Stimulated activated CD8-positive, alpha-beta memory T cell treated with anti-CD3 and anti-CD28 coated beads, Interleukin-4, amount 100 ng/mL, for 1 hour (primary cell): ENCODE measurements at places on chromosomes 1 and 21.

DNA sequence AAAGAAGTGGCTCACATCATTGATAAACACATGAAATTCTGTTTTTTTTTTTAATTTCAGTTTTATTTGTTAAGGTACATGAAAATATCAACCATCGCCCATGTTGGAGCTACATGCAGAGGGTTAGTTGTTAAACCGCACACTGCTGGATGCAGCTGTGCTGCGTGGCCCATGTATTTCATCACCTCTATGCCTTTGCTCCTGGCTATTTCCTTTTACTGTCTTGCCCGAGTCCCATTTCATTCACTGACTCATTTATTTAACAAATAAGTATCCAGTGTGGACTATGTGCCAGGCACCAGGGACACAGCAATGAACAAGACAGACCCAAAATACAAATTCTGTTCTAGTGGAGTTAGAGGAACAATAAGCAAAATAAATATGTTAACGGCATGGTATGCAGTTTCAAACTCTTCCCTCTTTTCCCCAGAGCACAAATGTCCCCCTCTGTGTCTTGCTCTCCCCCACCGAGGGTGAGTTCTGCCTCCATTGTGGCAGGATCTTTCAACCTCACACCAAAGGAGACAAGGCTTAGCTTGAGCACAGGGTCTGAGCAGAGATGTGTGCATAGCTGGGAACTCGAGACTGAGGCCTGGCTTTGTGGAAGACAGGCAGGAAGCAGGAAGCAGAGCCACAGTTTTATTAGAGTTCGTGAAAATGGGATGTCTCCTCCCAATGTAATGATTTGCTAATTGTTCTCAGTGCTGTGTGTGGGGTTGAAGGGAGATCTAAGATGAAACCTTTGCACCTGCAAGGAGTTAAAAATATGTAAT, 44.6 kb downstream of the MAN1C1 start:
- no peak for DNase-seq

- no peak for DNase-seq
These were observed 34.3 kb upstream of the PPP1R15B start for GRCh38 chr1:204445860-204446412.

DNA sequence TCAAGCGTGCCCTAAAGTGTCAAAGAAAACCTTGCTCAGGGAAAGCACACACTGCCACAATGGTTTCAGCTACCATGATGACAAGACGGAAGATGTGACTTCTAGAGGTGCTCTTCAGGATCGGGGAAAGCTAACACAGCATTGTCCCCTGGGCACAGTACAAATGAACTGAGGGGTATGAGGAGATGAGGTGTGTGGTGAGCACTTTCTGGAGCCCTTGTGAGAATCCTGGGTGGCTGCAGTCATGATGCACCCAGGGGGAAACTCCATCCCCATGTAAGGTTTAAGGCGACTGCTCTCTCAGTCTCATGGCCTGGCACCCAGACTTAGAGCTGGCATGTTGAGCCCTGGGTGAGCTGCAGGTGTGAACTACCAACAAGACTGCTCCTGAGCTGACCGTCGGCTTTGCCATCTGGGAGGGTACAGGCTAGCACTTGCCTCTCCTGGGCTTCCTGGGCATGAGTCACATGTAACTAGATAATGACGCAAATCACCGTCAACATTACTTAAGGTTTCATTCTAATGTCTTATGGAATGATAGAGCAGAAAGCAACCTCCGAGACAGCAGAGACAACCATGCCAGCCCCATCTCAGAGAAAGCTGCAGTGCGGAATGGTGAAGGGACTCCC, 144.6 kb downstream of the CLIC6 start:
- no peak for DNase-seq

- no peak for DNase-seq
These were observed 58.1 kb downstream of the SYDE2 start for GRCh38 chr1:85142753-85143152.

DNA sequence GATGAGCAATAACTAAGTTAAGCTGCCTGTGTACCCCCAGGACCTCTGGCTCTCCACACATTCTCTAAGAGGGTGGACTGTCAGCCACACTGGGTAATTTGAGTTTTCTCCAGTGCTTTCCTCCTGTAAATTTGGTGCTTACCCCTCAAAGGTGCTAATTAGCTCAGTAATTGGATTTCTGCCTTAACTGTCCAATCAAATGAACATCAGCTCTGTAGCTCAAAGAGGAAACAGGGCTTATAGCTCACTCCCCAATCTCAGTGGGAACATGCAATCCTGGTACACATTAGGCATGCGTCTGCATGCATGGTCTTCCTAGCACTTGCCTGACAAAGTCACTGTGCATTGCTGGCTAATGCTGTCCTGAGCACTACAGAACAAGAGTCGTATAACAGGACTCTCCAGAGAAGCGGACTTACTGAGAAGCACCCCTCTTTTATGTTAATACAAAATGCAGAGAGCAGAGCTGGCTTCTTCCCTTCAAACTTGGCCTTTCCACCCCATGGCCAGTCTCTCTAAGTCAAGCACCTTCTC, 110.1 kb downstream of the NTPCR start:
- no peak for DNase-seq

GRCh38 chr1:66679140-66679539, 73.1 kb upstream of the DYNLT5 start:
- DNase-seq: no peak

GRCh38 chr1:221761354-221762002, 19.6 kb upstream of the DUSP10 start:
- no peak for DNase-seq

GRCh38 chr1:181222972-181223505, 134.5 kb downstream of the IER5 start:
- DNase-seq: no peak

DNA sequence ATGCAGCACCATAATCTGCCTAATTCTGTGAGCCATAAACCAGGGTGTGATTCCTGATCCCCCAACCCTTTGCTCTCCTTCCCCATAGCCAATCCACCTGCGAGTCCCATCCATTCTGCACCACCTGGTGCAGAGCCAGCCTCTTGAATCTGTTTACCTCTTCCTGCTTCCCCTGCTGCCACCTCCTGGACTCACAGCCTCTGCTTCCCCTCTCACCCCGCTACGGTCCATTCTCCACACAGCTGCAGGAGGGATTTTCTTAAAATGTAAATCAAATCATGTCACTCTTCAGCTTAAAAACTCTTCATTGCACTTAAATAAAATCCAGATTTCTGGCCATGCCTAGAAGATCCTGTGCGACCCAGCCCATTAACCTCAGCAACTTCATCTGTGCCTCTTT, 186.7 kb downstream of the FOXD2 start:
- no peak for DNase-seq

DNA sequence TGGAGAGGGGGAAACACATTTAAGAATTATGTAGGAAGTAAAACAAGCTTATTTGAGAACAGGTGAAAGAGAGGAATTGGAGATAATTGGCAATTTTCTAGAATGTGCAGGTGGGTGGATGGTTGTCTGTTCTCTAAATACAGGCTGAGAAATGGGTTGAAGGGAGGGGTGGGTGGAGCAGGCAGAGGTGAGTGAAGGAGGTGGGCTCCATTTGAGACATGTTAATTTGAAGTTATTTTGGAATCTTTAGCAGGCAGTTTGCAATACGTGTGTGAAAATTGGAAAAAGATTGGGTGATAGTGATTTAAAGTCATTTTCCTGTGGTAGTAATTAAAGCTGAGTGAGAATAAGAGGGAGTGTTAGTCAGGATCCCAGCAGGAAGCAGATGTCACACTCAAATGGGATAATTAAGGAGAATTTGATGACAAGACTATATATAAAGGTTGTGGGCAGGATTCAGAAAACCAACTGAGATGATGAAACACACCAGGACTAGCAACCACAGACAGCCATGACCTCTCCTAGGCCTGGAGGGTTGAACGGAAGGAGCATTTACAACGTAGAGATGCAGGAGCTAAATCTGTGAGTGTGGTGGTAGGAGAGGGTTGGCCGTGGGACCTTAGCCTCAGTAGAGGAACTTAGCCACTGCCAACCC, 40.6 kb downstream of the CHRM3 start:
- DNase-seq: no peak

GRCh38 chr1:52569449-52570210, 16.7 kb upstream of the TUT4 start:
- no peak for DNase-seq

DNA sequence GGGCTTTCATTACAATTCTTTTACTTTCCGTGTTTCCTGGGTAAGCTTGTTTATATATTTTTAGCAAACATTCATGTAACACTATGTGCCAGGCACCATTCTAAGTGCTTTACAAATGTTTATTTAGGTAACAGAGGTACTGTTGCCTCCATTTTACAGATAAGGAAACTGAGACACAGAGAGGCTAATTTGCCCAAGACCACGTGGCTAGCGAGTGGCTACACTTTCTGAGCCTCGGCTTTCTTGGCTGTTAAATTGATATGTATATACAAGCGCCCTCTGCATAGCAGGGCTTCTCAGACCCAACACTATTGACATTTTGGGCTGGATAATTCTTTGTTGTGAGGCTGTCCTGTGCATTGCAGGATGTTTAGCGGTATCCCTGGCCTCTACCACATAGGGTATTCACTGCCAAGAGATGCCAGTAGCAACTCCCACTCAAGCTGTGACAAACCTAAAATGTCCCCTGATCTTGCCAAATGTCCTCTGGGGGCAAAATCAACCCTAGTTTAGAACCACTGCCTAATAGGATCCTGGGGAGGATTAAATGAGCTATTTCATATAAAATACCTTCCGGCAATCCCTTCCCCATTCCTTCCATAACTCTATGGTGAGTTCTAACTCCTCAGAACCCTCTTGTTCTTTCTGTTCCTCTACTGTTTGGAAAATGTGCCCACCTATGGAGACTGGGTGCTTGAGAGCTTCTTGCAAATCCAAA, 17.2 kb upstream of the ID3 start:
- no peak for DNase-seq

- DNase-seq: no peak
These were observed 44.6 kb downstream of the SLX9 start for GRCh38 chr21:44984428-44984791.

DNA sequence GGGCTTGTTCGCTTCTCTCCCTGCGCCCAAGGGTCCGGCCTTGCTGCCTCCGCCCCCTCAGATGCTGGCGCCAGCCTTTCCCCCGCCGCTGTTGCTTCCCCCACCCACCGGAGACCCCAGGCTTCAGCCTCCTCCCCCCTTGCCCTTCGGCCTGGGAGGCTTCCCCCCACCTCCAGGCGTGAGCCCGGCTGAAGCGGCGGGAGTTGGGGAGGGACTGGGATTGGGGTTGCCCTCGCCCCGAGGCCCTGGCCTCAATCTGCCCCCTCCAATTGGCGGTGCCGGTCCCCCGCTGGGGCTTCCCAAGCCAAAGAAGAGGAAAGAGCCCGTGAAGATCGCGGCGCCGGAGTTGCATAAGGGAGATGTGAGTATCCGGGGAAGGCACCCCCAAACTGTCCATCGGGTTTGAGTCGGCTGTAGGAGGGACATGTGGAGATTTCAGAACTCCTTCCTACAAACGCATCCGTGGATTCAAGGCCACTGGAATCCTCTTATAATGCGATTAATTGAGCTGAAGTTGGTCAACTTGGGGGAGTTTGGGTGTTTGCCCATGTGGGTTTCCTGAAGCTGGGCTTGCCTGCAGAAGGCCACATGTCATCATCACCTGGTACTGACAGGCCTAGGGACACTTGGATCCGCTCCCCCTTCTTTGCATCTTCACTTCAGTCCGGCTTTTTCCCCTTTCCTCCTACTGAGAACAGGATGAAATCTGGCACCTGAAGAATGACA, 707 bp downstream of the PRCC start:
- DNase-seq: no peak

DNA sequence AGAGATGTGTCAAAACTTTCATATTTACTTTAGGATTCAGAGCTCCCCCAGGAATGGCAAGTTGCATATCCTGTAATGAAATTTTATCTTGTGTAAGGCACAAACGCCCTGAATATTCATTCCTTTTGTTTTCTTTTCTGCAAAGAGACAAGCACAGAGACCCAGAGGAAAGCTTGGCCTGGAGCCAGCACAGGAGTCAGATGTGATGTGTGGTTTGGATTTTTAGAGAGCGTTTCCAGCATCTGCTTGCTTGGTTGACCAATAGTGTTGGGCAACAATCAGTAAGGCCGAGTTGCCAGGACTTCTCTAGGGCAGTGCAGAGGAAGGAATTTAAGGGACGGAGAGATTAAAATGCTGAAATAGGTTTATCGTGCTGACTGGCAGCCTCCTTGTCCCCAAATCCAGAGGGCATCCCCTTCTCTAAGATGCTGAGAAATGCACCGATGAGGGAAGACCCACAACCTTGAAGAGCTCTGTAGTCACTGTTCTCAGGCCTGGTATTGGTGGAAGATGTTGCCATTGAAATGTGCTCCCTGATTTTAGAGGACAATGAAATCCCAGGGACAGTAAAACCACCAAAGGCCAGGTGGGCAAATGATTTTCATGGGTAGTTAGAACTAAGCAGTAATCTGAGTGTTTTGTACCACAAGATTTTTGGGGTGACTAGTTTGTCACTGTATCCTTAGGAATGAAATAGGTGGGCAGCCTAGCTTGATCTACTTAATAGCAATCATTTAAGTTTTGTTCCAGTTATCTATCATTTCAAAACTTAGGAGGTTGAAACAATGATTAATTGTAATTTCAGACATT, 37.9 kb upstream of the RHOU start:
- no peak for DNase-seq

DNA sequence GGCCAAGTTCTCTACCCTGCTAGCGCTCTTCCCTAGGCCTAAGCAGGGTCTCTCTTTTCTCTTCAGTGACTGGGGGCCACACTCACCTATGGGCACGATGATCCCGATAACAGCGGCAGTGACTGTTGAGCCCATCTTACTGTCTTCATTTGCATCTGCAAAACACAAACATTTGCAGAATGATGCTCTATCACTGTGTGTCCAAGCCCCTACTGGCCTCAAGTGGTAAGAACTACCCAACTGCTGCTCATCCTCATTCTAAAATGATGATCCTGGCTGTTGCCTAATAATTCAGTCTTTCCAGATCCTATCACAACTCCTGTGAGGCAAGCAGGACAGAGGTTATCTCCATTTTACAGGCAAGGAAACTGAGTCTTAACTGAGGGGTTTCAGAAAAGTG, 16.7 kb upstream of the MAGOH start:
- DNase-seq: no peak

DNA sequence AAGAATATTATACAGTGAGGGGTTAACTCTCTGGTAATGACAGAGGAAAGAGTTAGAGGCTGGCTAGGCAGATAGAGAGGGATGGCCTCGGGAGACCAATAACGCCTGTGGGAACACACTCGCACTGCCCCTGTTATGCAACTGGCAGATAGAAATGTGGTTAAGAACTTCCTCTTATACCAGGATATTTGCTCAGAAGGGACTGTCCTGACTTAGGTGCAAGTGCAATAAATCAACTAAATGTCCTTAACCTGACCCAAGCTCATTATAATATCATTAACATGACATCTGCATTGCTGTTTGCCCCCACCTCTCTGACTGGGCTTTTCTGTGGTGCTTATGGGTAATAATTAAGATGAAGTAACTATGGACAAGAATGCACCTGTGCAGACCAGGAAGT, 1518.0 kb downstream of the NCAM2 start:
- no peak for DNase-seq

- no peak for DNase-seq
These were observed 5.7 kb downstream of the GFI1 start for GRCh38 chr1:92480813-92481598.

- DNase-seq: no peak
These were observed 12.3 kb downstream of the CAPN9 start for GRCh38 chr1:230759369-230760065.

GRCh38 chr1:169110236-169110635, 3.7 kb downstream of the ATP1B1 start:
- DNase-seq: no peak
